ENCODE measurements at places on chromosomes 3 and 15.

- DNase-seq: no peak
Observed at GRCh38 chr3:31240466-31240865, 292.3 kb upstream of the STT3B start.

DNA sequence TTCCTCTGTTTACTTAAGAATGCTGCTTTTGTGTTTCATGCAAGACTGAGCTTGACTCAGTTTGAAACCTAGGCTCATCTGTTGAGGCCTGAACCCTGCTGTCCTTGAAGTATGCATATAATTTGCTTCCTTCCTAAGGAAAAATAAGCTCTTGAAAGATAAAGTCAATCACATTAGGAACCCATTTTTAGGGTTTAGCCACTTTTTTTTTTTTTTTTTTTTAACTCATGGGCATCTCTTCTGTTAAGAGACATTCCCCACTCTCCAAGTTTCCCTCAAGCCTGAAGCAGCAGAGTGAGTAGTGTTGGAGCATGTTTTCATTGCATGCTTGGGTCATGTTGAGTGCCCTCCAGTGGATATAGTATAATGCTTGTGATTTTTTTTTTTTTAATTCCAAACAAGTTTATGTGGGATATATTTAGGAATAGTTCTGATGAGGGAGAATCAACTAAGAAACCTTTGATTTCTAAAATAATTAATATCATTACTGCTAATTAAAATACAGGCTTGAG is 3.6 kb downstream of the CTNNB1 start:
- DNase-seq: peak; percentile 25

GRCh38 chr3:144265542-144266100 is 294.0 kb downstream of the DIPK2A start:
- DNase-seq: no peak

DNA sequence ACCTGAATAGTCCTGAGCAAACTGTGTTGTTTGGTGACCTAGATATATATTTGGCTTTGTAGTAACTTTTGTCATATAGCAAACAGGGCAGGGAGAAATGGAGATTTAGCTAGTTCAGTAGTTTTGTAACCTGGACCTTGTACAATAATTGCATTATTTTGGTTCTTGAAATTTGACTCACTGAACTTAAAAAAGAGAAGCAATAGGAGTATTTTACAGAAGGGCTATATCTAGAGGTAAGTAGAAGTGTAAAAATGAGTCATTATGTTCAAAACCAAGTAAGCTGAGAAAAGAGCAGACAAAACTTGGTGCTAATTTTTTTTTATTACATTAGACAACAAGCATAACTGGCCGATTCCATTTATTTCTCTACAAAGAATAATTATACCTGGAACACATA is 505.4 kb downstream of the ZIC1 start:
- DNase-seq: no peak

GRCh38 chr3:114756506-114757279 is 390.4 kb downstream of the ZBTB20 start:
- DNase-seq: peak; percentile 42

DNA sequence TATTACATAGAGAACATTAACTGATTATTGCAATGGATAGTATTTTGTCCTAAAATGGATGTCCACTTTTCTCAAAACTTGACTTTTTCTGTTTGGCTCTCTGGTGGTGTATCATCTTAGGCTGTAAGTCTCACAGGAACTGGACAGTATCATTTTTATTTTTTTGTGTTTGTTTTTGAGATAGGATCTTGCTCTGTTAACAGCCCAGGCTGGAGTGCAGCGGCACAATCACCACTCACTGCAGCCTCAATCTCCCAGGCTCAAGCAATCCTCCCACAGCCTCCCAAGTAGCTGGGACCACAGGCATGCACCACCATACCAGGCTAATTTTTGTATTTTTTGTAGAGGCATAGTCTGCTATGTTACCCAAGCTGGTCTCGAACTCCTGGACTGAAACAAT is 13.1 kb downstream of the CHST14 start:
- no peak for DNase-seq

DNA sequence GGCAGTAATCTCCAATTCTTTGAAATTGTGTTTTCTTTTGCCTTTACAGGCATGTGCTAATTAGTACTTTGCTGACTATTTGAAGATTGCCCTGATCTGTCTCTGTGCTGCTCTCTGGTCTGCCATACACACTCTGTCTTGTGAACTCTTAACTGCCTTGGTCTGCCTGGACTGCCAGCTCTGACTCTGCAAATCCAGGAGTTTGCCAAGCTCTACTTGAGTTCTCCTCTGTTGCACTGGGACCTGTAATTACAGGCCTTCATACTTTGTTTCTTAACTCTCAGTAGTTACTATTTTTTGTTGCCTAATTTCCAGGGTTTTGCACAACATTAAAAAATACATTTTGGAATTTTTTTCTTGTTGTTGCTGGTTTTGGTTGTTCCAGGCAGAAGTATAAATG is 155.0 kb downstream of the RSRC1 start:
- no peak for DNase-seq

DNA sequence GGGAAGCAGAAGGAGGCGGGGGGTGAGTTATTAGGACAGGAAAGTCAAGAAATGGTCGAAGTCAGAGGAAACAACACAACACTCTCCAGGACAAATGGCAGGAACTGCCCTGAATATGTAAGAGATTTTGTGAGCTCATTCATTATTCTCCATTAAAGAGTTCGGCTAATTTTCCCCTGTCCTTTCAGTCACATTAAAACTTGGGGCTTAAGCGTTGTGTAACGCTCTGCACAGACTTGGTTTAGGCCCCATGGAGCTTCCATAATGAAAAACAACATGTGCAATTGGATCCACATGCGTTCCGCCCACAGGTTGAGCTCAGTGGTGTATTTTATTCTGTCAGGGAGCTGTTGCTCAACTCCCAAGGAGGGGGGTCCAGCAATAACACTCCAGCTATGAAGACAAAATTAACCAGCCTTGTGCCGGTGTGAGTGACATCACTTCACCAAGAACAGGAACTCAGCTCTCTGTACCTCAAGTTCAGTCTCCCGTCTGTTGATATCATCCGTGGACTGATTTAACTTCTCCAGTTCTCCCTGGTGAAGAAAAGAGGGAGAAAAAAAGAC is 2.3 kb downstream of the SH3BP5 start:
- DNase-seq: no peak

- no peak for DNase-seq
Observed at GRCh38 chr3:60456180-60456579, 795.1 kb downstream of the FHIT start.

- DNase-seq: no peak
Observed at GRCh38 chr3:107847791-107848190, 243.0 kb downstream of the CD47 start.

DNA sequence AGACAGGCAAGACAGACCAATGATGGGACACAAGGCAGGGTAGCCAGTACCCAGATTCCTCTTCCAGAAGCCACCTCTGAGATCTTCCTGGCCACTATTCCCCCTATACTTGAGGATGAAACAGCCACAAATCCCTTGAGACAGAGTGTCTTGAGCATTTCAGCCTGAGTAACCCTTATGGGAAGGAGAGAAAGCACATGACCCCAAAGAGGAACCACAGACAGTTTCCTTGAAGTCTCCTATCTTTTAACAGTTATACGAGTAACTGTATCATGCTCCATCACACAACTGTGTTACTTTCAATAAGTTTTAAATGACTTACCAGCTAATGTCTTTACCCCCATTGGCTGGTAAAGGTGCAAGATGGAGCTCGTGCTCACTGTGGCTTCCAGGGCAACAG is 9.3 kb downstream of the VIPR1 start:
- DNase-seq: no peak

GRCh38 chr15:85788771-85789495 is 5.8 kb downstream of the KLHL25 start:
- peak; percentile 58 for DNase-seq

DNA sequence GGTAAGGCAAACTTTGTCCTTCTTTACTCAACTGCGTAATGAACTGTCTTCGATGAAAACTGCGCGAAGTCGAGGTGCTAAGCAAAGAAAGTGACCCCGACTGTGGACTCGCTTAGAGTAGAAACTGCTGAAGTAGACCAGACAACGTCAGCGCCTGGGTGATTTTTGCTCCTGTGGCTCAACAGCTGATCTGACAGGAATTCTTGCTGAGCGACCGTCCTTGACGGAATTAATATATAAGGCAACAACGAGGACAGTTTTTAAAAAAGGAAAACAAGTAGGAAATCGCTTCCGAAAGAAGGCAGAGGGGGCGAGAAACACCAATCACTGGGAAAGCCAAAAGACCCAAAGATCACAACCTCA is 541 bp downstream of the RPS27L start:
- peak; percentile 60 for DNase-seq

GRCh38 chr15:63938486-63939061 is 104.8 kb upstream of the HERC1 start:
- DNase-seq: no peak

DNA sequence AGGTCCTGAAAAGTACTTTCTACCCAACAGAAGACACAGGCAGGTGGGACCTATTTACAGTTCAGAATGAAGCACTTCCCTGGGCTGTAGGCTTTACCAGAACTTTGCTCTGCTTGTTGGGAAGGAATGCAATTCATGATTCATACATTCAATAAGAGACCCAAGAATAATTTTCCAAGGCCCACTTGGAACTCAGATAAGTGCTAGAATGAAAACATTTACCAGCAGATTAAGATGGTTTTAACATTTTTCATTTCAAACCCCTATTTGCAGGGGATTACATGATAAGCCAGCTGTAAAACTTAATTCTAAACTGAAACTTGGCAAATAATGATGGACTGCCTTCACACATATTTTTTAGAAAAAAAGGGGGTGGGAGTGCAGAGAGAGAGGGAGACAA is 417.2 kb downstream of the ERC2 start:
- DNase-seq: no peak

DNA sequence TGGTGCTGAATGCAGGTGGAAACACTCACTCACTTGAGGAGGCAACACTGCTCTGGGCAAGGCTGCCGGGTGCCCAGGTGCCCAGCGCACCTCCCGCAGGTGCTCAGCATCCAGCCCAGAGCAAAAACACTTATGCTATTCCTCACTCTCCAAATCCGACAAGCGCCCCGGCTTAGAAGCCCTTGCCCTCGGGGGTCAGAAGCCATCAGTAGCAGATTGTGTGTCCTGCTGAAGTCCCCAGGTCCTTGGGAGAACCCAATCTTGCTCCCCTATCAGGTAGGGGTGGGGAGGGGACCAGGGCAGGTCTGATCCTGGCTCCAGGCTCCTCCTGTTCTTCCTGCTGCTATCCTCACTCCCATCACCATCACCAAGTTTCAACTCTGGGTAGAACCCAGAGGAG is 46.7 kb downstream of the TLE3 start:
- no peak for DNase-seq

DNA sequence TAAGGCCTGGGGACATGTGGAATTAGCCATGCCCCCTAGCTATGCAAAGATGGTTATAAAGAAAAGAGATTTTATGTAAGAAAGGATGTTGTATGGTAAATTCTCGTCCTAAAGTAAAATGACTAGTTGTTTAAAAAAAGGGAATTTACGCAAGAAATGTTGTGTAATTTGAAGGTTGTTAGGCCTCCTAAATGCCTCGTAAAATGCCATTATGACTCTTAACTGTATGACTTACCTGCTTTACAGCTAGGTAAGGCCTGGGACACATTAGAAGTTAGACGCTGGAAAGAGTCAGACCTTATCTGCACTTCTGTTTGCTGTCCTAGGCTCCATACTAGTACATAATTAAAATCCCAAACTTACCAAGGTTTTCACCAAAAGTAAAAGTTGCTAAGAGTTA is 17.5 kb upstream of the HHATL start:
- DNase-seq: peak; percentile 50

DNA sequence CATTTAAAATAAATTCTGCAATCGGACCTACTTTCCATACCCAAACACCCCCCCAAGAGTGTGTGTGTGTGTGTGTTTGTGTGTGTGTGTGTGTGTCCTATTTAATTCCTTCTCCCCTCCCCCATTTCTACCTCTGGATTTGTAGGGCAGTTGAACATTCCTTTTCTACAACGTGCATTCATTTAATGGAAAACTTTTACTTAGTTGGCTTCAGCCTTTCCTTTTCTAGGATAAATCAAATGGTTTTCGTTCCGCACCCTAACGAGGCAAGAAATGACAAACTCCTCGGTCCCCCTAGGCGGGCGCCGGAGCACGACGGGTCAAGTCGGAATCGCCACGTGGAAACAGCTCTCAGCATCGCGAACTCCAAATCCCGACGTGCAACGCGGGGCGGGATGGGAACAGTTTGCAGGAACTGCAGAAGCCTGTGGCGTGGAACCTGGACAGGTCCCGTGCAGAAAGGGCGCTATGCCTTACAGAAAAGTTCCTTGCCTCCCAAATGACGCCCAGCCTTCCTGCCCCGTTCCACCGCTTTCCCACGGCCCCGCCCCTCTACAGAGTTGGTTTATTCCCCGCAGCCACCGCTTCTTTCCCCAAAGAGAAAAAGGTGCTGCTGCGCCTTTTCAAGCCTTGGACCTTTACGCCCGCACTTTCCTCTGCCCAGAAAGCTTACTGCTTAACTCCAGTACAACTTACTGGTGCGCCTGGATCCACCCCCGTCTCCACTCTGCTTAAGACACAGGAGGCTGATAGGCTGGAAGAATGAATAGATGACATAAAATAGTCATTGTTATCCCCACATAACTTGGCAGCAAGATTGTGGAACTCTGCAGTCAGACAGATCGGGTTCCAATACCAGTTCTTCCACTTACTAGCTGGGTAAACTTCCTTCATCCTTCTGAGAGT is 1.1 kb upstream of the EIF2B5 start:
- DNase-seq: peak; percentile 74

DNA sequence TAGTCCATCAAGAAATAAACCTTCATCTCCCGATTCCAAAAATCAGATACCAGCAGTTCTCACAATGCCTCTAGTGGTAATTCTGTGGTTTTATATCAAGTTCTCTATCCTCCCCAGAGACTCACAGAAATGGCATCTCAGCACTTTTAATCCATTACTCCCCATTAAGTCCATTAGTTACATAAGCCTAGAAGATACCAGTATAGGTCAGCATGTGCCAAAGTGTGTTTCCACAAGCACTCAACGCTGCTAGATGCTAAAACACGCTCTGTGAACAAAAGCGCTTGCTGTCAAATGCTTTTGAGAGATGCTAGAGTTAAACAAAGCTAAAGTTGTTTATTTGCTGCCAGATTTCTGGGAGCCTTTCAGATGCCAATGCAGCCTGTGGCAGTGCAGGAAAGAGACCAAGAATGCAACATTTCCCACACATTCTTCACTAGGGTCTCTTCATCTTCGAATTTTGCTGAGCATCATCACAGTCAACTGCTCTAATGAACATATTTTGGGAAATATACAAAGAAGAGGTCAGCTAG is 918.8 kb upstream of the CFAP20DC start:
- no peak for DNase-seq

DNA sequence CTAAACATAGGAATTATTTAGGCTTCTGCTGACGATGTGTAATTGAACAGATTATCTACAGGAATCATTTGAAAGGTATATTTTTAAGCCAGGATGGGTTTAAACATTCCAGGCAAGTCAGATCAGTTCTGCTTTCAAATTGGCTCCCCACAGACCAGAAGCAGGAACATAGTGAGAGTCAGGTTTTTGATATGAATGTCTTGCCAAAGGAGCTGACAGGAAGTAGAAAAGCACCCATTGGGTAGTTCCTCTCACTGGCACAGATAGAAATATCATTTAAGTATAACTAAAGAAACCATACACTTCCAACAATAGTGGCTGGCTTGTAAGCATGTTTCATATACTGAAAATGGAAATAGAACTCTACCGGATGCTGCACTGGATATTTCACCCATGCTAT is 95.2 kb downstream of the CLDN1 start:
- DNase-seq: no peak
